DMS153 (cell line): ENCODE measurements at places on chromosomes 12 and 14.

- DNase-seq: no peak
Measured at GRCh38 chr12:92357584-92358261, 212.1 kb upstream of the BTG1 start.

DNA sequence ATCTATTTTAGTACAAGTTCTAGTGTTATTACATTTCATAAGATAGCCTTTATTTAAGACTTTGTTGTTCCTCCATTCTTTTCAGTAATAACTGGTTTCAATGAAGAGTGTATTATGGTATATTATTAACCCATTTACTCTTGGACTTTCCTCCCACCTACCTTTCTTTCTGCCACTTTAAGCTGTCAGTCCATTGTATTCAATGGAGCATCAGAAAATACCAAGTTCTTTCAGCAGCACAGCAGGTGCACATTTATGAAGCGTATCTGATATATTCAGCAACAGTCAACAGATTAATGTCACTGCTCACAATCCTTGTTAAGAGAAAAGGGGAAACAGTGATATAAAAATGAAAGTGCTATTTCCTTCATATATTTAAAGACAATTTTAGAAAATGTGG, 660.9 kb downstream of the C12orf50 start:
- peak; percentile 52 for DNase-seq

- no peak for DNase-seq
Measured at GRCh38 chr14:22685467-22685866, 41.3 kb upstream of the OR6J1 start.

DNA sequence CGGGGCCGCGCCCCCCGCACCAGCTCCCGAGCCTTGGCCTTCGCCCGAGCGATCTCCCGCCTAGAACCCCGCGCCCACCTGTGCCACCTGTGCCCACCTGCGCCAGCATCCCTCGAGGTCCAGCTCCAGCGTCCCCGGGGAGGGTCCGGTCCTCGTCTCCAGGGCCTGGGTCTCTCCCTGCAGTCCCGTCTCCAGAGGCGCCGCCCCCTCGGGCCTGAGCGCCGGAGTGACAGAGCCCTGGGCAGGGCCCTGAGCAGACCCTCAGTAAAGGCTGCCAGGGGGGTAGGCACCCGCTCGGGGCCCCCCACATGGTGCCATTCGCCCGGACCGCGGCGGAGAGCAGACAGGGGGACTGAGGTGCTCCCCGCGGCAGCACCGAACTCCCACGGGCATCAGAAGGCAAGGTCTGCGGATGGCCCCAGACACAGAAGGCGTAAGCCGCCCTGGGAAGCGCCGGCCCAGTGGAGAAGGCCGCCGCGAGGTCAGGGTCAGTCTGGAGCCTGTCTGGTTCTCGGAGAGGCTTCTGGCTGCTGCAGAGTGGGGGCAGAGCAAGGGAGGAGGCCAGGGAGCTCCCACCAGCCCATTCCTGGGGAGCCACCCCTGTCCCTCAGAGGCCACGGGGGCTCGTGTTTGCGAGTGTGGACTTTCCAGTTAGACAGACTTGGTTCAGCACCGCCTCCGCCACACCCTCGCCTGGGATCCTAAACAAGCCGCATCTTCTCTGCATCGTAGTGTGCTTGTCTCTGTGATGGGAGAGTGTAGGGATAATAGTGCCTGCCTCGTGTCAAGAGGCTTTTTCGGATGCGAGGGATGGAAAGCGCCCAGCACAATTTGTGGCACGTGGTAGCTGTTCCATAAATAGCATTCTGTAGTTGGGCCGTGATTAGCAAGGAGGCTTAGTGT, 1.1 kb upstream of the PPP1R13B start:
- no peak for DNase-seq

GRCh38 chr12:16392846-16393535, 45.5 kb downstream of the MGST1 start:
- no peak for DNase-seq
